ENCODE measurements at places on chromosomes 16 and 17.

GRCh38 chr16:53282975-53283946 lies 151.0 kb upstream of the RBL2 start:
- no peak for DNase-seq

- no peak for DNase-seq
These were observed 24.2 kb downstream of the MYO18A start for GRCh38 chr17:29155966-29156338.

- no peak for DNase-seq
These were observed 23.7 kb downstream of the OR1D5 start for GRCh38 chr17:3039736-3040135.

- no peak for DNase-seq
These were observed 35.7 kb upstream of the METTL9 start for GRCh38 chr16:21563676-21564075.

- no peak for DNase-seq
These were observed 29.8 kb downstream of the PRSS54 start for GRCh38 chr16:58264961-58265479.

DNA sequence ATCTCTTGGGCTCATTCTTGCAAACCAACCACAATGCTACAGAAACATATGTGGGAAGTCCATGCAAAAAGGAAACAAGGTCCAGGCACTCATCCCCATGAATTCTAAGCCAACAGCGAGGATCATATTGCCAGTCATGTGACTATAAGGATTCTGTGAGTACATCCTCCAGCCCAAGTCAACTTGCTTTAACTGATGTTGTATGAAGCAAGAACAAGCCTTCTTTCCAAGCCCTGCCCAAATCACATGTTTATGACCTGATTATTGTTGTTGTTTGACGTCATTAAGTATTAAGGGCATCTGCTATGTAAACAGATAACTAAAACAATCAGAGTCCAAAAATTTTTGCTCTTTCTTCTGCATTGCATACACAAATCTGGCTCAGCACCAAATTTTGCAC lies 78.2 kb upstream of the MON1B start:
- DNase-seq = no peak

- no peak for DNase-seq
These were observed 16.6 kb downstream of the KIAA0753 start for GRCh38 chr17:6623941-6624340.

Measured in stimulated activated CD4-positive, alpha-beta T cell treated with anti-CD3 and anti-CD28 coated beads, Interleukin-2, amount 100 ng/mL, for 24 hours (primary cell).